ENCODE measurements at places on chromosomes 16 and 17.
A peak's percentile ranks its signal among the peaks of the same experiment; 100 is the strongest.

- peak; percentile 3 for DNase-seq
Measured at GRCh38 chr16:75702242-75702641, 981 bp upstream of the DUXB start.

GRCh38 chr17:5580969-5581368, 3.3 kb downstream of the NLRP1 start:
- DNase-seq, result no peak

GRCh38 chr16:2088759-2089358, 41.1 kb downstream of the TSC2 start:
- DNase-seq, result no peak

DNA sequence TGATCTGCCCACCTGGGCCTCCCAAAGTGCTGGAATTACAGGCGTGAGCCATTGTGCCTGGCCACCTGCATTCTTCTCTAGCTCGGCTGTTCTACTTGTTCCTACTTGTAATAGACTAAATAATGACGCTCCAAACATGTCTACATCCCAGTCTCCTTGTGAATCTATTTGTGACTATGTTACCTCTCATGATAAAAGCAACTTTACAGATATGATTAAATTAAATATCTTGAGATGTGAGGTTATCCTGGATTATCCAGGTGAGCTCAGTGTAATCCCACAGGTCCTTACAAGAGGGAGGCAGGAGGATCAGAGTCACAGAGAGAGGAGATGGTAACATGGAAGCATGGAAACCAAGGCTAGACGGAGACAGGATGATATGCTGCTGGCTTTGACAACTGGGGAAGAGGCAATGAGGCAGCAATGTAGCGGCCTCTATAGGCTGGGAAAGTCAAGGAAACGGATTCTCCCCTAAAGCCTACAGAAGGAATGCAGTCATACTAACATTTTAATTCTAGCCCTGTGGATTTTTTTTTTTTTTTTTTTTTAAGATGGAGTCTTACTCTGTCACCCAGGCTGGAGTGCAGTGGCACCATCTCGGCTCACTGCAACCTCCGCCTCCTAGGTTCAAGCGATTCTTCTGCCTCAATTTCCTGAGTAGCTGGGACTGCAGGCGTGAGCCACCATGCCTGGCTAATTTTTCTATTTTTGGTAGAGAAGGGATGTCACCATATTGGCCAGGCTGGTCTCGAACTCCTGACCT, 5.0 kb upstream of the LASP1 start:
- DNase-seq, result peak; percentile 63

DNA sequence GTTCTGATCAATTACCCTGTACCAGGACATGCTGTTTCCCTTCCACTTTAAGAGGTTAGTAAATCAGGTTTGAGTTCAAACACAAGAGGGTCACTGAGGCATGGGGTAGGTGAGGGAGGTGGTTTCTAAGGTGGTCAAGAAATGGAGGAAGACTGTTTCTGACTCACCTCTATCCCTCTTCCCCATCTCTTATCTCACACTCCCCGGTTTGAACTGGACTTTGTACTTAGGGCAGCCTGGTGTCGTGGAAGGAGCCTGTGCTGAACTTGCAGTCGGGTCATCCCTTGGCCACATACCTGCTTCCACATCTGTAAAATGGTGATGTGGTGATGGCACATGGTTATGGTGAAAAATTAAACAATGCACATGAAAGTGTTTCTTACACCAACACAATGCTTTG, 17.2 kb upstream of the TMEM98 start:
- no peak for DNase-seq

DNA sequence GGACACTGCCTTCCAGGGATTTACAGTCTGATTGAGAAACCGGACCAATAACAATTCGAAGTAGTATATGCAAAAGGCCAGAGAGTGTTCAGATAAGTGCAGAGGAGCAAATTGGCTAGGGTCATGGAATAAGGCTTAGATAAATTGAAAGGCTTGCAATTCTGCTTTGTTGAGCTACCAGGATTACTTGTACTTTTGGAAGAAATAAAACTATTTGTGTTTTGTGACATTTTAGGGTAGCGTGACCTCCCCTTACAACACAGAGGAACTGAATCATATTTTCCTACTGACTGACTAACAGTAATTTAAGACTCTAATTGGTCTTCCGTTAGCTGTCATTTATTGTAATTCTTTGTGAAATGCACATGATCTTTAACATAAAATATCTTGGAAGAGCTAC, 104.7 kb downstream of the PITPNC1 start:
- no peak for DNase-seq

GRCh38 chr16:65202461-65202860, 80.6 kb upstream of the CDH11 start:
- DNase-seq, result peak; percentile 61

DNA sequence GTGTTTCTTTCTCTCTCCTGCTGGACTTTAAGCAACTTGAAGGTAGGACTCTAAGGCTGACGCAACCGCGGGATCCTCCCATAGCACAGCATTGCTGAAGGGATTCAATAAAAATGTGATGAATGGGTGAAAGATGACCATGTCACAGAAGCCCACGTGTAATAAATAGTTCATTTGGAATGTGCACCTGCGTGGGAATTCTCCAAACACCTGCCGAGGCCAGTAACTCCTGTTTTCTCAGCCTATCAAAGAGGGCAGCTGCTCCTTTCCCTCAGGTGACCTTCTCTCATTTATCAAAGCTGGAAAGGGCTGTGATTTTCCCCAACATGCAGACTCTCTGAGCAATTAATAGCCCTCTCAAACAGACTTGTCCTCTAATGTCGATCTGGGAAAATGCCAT, 235.7 kb downstream of the STX8 start:
- no peak for DNase-seq

Data from fibroblast of upper back skin (primary cell).